ENCODE measurements at places on chromosomes 4 and X. TPM values are rescaled to one million over a fixed set of nuclear protein-coding genes. Genes with fewer than 3 reads are reported as not detected.
A peak's percentile ranks its signal among the peaks of the same experiment; 100 is the strongest.

TASL gene
- total RNA-seq: 0.41 TPM

FGF13 gene
- 49.3 TPM for total RNA-seq

AR gene
- total RNA-seq: 9.3 TPM

HEPH gene
- total RNA-seq: 19.0 TPM

DNA sequence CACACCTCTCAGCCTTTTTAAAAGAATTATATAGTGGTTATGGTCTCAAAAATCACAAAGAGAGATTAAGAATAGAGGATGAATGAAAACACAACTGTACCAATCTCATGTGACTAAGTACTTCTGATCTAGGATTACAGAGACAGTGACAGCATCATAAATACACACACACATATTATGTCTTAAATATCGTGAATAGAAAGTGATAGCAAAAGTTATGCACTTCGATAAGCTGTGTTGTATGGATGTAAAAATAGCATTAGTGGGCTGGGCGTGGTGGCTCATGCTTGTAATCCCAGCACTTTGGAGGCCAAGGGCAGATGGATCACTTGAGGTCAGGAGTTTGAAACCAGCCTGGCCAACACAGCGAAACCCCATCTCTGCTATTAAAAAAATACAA is 25.0 kb downstream of the GYPA start:
- no peak for DNase-seq

GRCh38 chr4:7941111-7941964 is 1.7 kb upstream of the AFAP1 start:
- DNase-seq: no peak

- peak; percentile 27 for DNase-seq
These were observed 94.2 kb downstream of the PPP3CA start for GRCh38 chr4:101253121-101253520.

- DNase-seq: peak; percentile 76
These were observed 180.7 kb downstream of the PDGFC start for GRCh38 chr4:156790866-156791265.

Measured in tongue (tissue), 3 donors.